ENCODE measurements at places on chromosomes 2 and 18. TPM values are rescaled to one million over a fixed set of nuclear protein-coding genes. Genes with fewer than 3 reads are reported as not detected.
A peak's percentile ranks its signal among the peaks of the same experiment; 100 is the strongest.

The SLC19A3 gene
- polyA plus RNA-seq = 0.79 TPM

DNA sequence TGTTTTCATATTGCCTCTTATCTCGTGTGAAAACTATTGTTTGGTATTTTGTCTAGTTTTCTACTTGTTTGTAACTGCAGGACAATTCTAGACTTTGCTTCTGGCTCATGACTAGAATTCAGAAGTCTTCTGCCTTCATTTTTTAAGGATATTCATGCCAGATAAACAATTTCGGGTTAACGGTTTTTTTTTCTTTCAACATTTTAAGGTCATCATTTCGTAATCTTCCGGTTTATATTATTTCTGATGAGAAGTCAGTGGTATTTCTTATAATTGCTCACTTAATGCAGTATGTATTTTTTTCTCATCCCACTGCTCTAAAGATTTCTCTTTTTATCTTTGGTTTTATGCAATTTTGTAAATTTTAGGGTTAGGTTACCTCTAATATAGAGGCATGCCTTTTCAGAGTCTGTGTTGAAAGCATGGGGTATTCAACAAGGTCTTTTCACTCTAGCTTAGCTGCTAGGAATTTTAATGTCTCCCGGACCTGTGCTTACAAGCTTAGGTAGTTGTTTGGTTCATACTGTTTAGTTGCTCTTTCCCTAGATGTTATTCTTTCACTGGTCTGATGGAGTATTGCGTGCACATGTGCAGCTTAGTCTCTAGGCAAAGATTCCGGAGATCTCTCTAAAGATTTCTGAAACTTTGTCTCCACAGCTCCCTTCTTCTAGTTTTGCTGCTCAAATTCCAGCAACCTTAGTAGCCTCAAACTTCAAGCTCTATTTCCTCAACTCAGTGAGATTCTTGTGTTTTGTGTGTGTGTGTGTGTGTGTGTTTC, 198.1 kb downstream of the MCFD2 start:
- H3K27me3 ChIP-seq = no peaks in the 10 kb centered on the region
- H3K4me1 ChIP-seq = no peaks in the 10 kb centered on the region
- H3K4me3 ChIP-seq = no peak overlapping the region
- no peak overlapping the region for H3K27ac ChIP-seq

GRCh38 chr2:152456262-152456661, 121.3 kb downstream of the FMNL2 start:
- no peaks in the 10 kb centered on the region for H3K27me3 ChIP-seq
- no peak overlapping the region for H3K4me3 ChIP-seq
- H3K27ac ChIP-seq = no peak overlapping the region
- no peaks in the 10 kb centered on the region for H3K4me1 ChIP-seq
- no peak for DNase-seq

DNA sequence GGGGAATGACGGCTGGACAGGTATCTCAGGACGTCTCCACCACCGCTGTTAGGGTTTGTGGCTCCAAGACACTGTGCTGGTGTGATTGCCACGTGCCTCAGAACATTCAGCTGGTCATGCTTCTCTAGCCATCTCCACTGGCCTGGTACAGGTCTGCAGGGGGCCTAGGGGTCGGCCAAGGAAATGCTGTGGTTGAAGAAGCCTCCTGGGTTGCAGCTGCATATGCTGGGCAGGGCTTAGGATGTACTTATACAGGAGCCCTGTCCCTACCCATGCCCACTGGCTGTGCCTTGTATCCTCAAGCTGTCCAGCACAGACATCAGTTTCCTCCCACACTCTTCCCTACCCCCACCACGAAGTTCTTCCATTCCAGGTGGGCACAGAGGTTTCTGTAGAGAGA, 64.1 kb downstream of the NPPC start:
- H3K36me3 ChIP-seq = no peaks in the 10 kb centered on the region
- no peaks in the 10 kb centered on the region for H3K27me3 ChIP-seq
- no peak overlapping the region for H3K4me3 ChIP-seq
- no peak for DNase-seq
- no peak overlapping the region for H3K27ac ChIP-seq

- H3K27ac ChIP-seq = no peak overlapping the region
- no peak for DNase-seq
- H3K27me3 ChIP-seq = no peaks in the 10 kb centered on the region
- no peak overlapping the region for H3K4me3 ChIP-seq
Measured at GRCh38 chr2:68741805-68742306, 7.2 kb downstream of the ARHGAP25 start.

- no peaks in the 10 kb centered on the region for H3K36me3 ChIP-seq
- no peaks in the 10 kb centered on the region for H3K27me3 ChIP-seq
- H3K4me3 ChIP-seq = no peak overlapping the region
- H3K4me1 ChIP-seq = peaks cover 16% of the 10 kb centered on the region
- no peak overlapping the region for H3K27ac ChIP-seq
- no peak for DNase-seq
Measured at GRCh38 chr18:49612515-49613033, 50.7 kb downstream of the LIPG start.

DNA sequence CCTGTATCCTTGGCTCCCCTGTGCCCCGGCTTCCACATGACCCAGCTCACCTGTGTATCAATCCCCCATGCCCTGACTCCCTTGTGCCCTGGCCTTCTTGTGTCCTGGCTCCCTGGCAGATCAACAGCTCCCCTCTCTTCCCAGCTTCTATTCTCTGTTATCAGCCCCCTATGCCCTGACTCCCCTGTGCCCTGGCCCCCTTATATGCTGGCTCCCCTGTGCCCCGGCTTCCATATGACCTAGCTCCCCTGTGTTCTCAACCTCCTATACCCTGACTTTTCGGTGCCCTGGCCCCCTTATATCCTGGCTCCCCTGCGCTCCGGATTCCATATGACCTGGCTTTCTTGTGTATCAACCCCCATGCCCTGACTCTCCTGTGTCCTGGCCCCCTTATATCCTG, 209.2 kb downstream of the LOXHD1 start:
- H3K36me3 ChIP-seq = no peaks in the 10 kb centered on the region
- no peaks in the 10 kb centered on the region for H3K4me1 ChIP-seq
- DNase-seq = no peak
- H3K27ac ChIP-seq = no peak overlapping the region

GRCh38 chr2:204425821-204426220, 119.5 kb upstream of the PARD3B start:
- no peak overlapping the region for H3K27ac ChIP-seq
- DNase-seq = no peak
- no peaks in the 10 kb centered on the region for H3K27me3 ChIP-seq
- no peaks in the 10 kb centered on the region for H3K36me3 ChIP-seq
- no peaks in the 10 kb centered on the region for H3K4me1 ChIP-seq

- no peaks in the 10 kb centered on the region for H3K36me3 ChIP-seq
- peak within 1 kb of the TSS; percentile 60 for H3K4me3 ChIP-seq
- H3K4me1 ChIP-seq = peaks cover 38% of the 10 kb centered on the region
Measured at GRCh38 chr2:19358242-19359020, at the start of gene OSR1. Gene OSR1 (minus strand): TSS chr2:19358623. CDS start chr2:19353805, 4,818 bp downstream.

The GPR148 gene
- not detected for polyA plus RNA-seq

GRCh38 chr2:160300203-160300602, 100.1 kb upstream of the ITGB6 start:
- no peak overlapping the region for H3K27ac ChIP-seq
- H3K27me3 ChIP-seq = no peaks in the 10 kb centered on the region

GRCh38 chr2:119004602-119005001, 62.6 kb downstream of the MARCO start:
- H3K36me3 ChIP-seq = no peaks in the 10 kb centered on the region
- H3K27me3 ChIP-seq = no peaks in the 10 kb centered on the region
- no peak overlapping the region for H3K27ac ChIP-seq
- H3K4me3 ChIP-seq = no peak overlapping the region
- peak; percentile 7 for DNase-seq
- no peaks in the 10 kb centered on the region for H3K4me1 ChIP-seq

The CLEC4F gene
- polyA plus RNA-seq = 2.6 TPM

DNA sequence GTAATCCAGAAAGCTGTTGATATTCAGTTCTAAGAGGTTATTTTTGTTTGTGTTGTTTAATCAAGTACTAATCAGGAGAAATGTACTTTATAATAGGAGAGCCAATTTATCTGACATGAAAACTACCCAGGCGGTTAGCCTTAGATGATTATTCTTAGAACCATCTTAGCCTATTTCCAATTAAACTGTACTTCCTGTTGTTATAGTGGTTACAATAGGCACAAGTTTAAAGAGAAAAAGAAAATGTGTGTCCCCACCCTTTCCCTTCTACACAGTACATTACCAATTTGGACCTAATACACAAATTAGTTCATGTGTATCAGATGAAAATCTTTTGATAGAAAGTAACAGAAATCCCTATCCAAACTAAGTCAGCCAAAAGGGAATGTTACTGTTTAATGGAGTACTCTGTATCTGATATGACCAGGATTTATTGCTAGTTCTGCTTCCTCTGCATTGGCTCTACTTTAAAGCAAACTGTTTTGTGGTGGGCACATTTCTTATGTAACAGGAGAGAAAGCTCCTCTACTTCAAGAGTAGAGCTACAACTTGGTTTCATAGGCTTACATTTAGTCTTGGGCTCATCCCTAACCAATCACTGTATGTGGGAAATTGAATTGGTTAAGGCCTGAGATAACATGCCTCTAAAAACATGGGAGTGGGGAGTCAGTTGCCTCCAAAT, 217.9 kb downstream of the UBE2E3 start:
- no peak overlapping the region for H3K4me3 ChIP-seq
- H3K27me3 ChIP-seq = no peaks in the 10 kb centered on the region
- H3K27ac ChIP-seq = no peak overlapping the region
- H3K36me3 ChIP-seq = no peaks in the 10 kb centered on the region
- H3K4me1 ChIP-seq = no peaks in the 10 kb centered on the region

- H3K4me3 ChIP-seq = no peak overlapping the region
- H3K27ac ChIP-seq = no peak overlapping the region
- no peak for DNase-seq
- H3K36me3 ChIP-seq = no peaks in the 10 kb centered on the region
- no peaks in the 10 kb centered on the region for H3K4me1 ChIP-seq
Measured at GRCh38 chr2:16470936-16471490, 194.6 kb downstream of the CYRIA start.

GRCh38 chr18:36675542-36675941, 153.3 kb downstream of the TPGS2 start:
- H3K27ac ChIP-seq = no peak overlapping the region
- no peaks in the 10 kb centered on the region for H3K4me1 ChIP-seq
- no peaks in the 10 kb centered on the region for H3K36me3 ChIP-seq
- no peak overlapping the region for H3K4me3 ChIP-seq
- DNase-seq = no peak
